ENCODE measurements at places on chromosomes 5 and 9. TPM values are rescaled to one million over a fixed set of nuclear protein-coding genes. Genes with fewer than 3 reads are reported as not detected.
A peak's percentile ranks its signal among the peaks of the same experiment; 100 is the strongest.

GRCh38 chr5:116492016-116492623 is 82.5 kb downstream of the SEMA6A start:
- DNase-seq: no peak

DNA sequence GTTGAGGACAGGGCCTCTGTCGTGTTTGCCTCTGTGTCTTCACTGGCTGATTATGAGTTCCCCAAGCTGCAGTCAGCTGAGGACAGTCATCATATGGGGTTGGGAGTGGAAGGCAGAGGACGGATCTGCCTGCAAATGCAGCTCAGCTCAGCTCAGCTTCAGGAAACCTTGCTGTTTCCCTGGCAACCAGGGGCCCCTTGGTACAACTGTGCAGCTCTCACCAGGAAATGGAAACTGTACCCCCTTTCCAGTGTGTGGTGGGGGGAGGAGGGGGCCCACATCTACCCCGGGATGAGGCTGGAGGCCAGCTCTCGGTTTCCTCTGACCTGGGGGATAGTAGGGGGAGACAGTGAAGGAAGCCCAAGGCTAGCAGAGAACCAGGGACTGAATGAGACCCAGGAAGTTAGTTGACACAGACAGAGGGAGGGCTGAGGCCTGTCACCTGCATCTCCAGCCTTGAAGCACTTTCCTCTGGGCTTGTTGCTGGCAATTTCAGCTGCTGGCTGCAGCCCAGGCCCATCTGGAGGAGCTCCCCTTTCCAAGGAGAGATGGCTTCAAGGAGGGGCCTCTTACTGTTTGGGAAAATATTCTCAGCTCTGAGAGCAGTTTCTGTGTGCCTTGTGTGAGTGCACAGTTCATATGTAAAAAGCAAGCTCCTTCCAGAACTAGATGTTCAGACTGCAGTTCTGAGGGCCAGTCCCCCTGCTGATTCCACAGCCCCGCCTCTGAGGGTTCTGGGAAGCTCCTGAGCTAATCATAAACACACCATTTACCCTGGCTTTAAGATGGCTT is 6.9 kb downstream of the ANXA6 start:
- peak; percentile 44 for DNase-seq

DNA sequence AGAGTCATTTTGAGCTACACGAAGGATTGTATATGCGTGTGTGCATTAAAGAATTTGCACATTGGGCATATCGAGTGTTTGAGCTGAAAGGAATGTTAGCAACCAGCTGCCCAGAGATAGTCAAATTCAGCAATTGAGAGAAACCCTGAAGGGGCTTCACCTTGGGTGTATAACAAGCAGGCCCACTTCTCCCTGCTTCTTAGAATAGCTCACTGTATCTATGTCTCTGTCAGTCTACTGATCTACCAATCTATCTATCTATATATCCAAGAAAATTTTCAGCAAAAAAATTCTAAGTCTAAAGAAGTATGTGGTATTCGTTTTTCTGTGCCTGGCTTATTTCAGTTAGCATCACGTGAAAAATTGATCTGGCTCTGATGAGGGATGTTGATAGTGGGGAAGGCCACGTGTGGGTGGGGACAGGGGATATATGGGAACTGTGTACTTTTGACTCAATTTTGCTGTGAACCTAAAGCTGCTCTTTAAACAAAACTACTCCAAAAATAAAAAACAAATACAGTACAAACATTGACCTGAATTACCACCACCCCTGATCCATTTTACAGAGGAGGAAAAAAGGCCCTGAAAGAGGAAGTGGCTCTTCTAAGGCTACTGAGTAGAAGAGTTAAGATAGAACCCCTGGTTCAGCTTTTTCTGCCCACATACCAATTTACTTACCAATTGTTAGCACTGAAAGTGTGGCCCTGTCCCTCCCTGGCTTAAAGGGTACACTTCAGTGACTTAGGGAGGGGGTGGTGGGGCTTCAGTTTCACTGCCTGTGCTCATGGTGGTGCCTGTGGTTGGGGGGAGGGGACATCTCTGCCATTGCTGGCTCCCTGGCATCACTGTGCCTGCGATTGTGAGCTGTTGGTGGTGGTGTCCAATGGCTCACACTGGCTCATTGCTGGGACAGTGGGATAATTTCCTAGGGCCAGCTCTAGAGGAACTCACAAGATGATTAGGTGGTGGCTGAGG is 141.8 kb downstream of the DOCK2 start:
- no peak for DNase-seq

DNA sequence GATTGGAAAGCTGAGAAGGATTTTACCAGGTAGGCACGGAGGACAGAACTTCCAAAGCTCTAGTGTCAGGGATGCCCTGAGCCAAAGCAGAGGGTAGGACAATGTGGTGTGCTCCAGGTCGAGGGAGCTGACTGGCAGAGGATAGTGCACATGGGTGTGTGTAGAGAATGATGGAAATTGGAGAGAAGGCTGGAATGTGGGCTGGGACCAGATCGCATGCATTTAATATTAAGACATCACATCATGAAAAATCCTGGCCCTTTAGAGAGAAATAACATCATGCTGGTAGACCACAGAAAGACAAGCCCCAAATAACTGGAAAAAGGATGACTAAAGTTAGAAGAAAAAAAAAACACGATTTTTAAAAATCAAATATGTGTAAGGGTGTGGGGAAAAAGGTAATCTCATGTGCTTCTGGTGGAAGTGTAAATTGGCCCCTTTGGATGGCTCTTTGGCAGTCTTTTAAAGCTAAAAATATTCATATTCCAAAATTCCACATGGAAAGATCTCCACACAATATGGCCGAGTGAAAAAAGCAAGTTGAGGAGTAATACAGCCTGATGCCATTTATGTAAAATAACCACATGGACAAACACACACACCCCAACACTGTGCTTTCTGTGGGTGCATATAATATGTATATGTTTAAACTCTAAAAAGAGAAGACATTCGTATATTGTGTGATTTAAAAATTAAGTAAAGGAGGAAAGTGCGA is 67.0 kb upstream of the TGFBR1 start:
- DNase-seq: no peak

DNA sequence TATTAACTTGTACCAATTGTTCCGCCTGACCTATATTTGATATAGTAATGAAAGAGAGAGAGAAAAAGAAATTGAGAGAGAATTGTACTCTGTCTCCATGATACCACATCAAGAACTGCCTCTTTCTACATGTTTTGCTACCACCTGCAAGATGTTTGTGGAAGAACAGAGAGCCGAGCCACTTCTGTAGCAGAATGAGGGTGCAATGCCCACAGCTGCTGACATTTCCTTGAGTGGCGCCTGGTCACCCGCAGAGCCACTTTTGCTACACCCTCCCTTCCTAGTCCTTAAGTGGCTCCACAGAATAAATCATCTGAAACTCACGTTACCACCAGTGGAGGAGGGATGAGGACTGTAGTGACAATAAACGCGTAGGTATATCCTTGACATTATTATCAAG is 17.1 kb upstream of the FAM81B start:
- DNase-seq: no peak

DNA sequence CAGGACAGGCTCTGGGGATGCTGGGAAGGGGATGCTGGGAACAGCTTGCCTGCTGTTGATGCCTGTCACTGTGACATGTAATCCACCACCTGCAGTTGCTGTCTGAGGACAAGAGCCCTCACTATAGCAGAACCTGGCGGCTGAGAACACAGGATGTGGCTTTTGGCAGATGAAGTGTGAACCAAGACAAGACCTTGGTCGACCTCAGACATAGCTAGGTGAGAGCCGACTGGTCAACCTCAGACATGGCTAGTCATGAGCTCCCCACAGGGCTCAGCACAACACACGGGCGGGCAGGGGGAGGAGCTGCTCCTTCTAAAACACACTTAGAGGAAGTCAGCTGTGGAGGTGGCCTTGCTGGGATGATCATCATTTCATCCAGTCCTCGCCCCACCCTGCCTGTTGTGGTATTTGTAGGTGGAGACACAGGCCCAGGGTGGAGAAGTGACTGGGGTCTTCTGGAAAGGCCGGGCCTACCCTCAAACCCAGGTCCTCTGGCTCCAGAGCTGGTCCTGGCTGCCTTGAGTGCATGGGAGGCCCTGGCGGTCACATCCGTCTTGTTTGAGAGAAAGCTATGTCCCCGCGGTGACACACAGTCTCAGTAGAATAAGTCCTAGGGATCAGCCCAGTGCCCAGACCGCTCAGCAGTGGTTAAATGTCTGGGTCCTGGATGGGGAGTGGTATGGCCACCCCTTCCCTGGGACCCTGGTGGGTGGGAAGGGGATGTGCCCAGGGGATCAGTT is 6.1 kb downstream of the SUSD3 start:
- DNase-seq: no peak

DNA sequence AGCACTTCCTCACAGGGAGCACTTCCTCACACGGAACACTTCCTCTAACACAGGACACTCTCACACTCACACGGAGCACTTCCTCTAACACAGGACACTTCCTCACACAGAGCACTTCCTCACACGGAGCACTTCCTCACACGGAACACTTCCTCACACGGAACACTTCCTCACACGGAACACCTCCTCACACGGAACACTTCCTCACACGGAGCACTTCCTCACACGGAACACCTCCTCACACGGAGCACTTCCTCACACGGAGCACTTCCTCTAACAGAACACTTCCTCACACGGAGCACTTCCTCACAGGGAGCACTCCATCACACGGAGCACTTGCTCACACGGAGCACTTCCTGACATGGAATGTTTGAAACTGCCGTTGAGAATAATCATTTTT is 13.4 kb downstream of the POMT1 start:
- no peak for DNase-seq

DNA sequence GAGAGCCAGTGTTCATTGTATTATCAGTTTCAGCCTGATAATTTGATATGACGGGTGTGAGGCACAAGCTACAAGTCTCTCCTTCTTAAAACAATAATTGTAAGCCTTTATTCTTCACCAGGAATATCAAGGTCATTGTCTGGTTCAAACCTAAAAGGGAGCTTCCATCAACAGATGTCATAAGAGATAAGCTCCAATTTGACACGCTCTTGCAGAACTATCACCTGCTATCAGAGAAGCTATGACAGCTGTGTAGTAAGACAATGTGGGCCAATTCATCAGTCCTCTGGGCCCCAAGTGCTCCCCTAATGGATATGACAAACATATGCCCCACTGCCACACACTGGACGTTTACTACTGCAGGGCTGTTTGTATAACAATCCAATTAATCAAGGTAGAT is 1010.2 kb upstream of the DMAC1 start:
- DNase-seq: no peak

GRCh38 chr9:78296201-78296892 is 578 bp upstream of the PSAT1 start:
- DNase-seq: peak; percentile 42

DNA sequence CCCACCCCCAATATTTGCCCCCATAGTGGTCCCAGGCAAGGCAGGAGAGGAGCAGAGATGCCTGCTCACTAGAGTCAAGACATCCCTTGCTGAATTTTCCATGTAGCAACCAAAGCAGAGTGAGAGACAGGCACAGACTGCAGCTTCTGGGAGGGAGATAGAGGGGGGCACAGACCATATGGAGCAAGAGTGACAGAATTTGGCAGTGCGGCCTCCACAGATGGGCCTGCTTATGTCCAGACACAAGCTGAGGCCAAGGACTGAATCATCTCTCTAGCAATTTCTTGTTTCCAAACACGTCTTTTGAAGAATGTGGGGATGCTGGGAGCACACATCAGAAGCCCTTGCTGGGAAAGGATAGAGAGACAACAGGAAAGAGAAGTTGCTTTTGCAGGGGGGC is 53.0 kb upstream of the ALDH1B1 start:
- DNase-seq: peak; percentile 56

DNA sequence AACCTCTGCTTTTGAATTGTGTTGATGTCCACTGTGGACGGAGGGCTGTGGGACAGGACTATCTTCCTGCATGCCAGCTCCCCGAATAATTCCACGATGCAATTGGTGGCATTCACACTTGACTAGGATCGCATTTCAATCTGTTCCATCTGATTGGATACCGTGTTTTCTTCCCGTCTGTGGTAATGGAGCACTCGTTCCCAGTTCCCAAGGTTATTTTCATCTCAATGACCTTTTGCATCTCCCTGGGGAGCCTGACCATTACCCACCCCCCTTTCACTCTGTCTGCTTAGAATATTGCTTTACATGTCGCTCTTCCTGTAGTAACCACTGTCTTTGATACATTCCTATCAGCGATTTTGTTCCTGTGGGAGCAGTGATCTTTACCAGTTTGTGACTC is 402.2 kb upstream of the WWC1 start:
- DNase-seq: no peak

GRCh38 chr5:1393571-1394501 is 48.9 kb upstream of the CLPTM1L start:
- no peak for DNase-seq

Gene C5orf52
- polyA plus RNA-seq: not detected

Gene SH3RF2
- 0.93 TPM for polyA plus RNA-seq

Gene ACTBL2
- not detected for polyA plus RNA-seq

Gene ZBTB26
- polyA plus RNA-seq: 22.6 TPM

Gene CNTLN
- 12.0 TPM for polyA plus RNA-seq

Gene ANKRD18A
- 2.5 TPM for polyA plus RNA-seq

Data from right lung (tissue), 10 donors.